Fibroblast of the aortic adventitia (primary cell): ENCODE measurements at places on chromosomes 5 and 9. TPM values are rescaled to one million over a fixed set of nuclear protein-coding genes. Genes with fewer than 3 reads are reported as not detected.

GRCh38 chr9:89602978-89603766 is 1.6 kb upstream of the GADD45G start:
- peak; percentile 72 for DNase-seq

GRCh38 chr9:105877721-105878120 is 183.4 kb downstream of the TMEM38B start:
- DNase-seq = no peak

GRCh38 chr9:121685795-121686377 is 34.5 kb downstream of the DAB2IP start:
- DNase-seq = no peak

DNA sequence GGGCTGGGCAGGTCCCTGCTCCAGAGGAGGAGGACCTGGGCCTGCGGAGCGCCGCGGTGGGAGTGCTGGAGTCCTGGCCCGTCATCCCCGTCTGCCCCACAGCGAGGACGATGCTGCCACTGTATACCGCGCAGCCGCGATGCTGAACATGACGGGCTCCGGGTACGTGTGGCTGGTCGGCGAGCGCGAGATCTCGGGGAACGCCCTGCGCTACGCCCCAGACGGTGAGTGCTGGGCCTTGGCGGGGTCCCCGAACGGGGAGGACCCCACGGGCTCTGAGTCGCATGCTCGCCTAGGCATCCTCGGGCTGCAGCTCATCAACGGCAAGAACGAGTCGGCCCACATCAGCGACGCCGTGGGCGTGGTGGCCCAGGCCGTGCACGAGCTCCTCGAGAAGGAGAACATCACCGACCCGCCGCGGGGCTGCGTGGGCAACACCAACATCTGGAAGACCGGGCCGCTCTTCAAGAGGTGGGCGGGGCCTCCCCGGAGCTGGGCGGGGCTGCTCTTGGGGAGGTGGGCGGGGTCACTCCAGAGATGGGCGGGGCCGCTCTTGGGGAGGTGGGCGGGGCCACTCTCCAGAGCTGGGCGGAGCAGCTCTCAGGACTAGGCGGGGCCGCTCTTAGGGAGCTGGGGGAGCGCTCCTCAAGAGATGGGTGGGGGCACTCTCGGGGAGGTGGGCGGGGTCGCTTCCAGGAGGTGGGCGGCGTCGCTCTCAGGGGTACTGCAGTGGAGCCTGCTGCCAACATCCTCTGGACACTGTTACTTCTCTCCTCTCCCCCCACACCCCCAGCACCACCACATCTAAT is 13.1 kb downstream of the LRRC26 start:
- peak; percentile 41 for DNase-seq

DNA sequence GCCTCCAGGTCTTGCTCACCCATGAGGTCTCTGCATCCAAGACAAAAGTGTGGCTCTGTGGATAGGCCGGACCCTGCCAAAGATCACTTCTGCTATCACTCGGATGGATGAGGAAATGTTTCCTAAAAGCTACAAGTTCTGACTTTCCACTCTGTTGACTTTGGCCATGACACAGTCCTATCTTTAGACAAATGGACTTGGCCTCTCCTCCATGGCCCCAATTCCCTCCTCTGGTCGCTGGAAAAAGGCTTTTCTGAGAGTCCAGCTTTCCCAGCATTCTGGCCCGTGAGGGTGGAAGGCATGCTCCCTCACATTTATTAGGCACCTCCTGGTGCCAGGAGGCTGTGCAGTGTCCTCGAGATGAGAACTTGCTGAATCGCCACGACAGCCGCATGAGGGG is 83.1 kb downstream of the COL27A1 start:
- DNase-seq = peak; percentile 84

- no peak for DNase-seq
These were observed 63.4 kb downstream of the TRIM32 start for GRCh38 chr9:116750510-116750909.

The STKLD1 gene
- total RNA-seq = 0.33 and 1.3 TPM in 2 replicates

DNA sequence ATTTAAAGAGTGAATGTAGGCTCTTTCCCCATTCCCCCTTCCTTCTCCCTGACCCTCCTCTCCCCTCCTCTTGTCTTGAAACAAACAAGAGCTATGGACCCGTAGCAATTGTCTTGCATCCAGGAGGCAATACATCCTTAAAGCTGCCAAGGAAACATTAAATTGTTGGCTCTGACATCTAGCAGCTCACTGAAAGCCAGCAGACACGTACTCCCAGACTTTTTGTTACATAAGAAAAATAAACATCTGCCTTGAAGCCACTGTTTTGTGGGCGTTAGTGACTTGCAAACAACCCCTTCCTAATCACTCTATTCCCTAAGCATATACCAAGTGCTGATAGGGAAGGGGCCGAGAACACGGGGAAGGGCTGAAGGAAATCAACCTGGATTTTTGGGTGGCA is 8.6 kb downstream of the SLC45A2 start:
- DNase-seq = peak; percentile 67

- DNase-seq = peak; percentile 76
These were observed 20.4 kb downstream of the ANKS6 start for GRCh38 chr9:98775831-98776441.

The SYK gene
- total RNA-seq = not detected in 2 replicates

DNA sequence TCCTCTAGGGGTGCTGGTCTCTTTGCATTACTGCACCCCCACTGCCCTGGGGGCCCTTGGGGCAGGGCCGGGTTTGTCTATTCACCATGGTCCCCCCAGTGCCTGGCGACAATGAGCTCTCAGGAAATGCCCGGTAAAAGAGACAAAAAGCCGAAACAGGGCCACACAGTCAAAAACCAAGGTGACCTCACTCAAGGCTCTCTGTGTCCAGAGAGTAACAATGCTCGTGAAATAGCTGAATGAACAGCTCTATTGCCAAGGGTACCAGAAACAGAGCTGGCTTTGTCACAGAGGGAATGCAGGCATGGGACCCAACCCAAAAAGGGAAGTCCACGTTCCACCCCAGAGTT is 16.0 kb downstream of the SH3PXD2B start:
- DNase-seq = no peak

- no peak for DNase-seq
These were observed 74.3 kb downstream of the UBE2QL1 start for GRCh38 chr5:6522923-6523322.

The SPATA31A3 gene
- not detected in 2 replicates for total RNA-seq

- no peak for DNase-seq
These were observed 1174.0 kb downstream of the MAT2B start for GRCh38 chr5:164679461-164679860.

The RELL2 gene
- 2.6 and 6.6 TPM in 2 replicates for total RNA-seq

The C5orf52 gene
- not detected in 2 replicates for total RNA-seq

- peak; percentile 16 for DNase-seq
These were observed 67.1 kb downstream of the LHX2 start for GRCh38 chr9:124078641-124079040.

- DNase-seq = no peak
These were observed 43.5 kb upstream of the CAVIN4 start for GRCh38 chr9:100534401-100534800.

GRCh38 chr9:113648586-113648985 is 185.1 kb downstream of the RGS3 start:
- DNase-seq = no peak

DNA sequence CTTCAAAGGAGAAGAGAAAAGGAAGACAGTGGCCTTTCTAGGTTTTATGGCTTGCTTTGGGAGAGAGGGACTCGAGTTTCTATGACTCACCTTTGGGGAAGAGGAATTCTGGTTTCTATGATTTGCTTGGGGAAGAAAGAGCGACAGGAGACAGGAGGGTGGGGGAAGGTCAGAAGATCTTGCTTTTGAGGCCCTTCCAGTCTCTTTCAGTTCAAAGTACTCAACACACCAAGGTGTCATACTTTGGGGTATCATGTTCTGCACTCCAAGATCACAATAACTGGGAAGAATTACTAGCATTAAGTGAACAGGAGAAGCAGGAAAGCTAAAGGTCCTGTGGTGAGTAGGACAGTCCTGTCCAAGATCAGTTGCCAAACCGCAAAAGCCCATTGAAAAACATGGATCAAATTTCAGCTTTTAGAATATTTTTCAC is 324.5 kb downstream of the ARHGEF28 start:
- no peak for DNase-seq

DNA sequence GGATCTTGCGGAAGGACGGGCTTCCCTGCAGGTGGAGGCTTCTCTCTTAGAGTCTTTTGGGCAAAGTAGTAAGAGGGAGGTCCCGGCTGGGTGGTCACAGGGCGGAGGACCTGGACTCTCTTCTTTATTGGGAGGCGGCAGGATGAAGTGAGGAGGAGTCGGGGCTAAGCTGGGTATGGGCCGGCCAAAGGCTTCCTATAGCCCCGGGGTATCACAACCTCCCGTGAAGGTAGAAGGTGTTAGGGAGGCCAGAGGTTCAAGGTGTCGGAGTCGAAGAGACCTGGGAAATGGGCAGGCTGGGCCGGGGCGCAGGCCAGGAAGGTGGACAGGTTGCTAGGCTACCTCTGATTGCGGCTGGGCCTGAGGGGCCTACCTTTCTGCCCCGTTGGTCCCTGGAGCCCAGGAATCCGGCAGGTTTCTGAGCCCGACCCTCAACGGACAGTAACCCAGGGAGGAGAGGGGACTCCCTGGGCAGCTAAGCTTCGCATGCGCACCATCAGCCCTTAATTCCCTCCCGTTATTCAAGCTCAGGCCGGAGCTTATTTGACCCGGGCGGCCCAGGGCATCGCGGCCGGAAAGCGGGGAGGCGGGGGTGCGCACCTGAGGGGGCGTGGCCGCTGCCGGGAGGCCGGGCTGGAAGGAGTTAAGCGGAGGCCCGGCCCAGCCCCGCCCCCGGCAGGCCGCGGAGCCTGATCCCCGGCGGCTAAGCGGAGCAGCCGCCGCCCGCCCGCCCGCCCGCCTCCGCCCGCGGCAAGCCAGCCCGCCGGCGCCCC is at the start of gene TESK1:
Gene TESK1 (plus strand): TSS at position 685 of the 773 bp plus-strand sequence. CDS start 358 bp downstream, outside the sequence.
- DNase-seq = peak; percentile 37

DNA sequence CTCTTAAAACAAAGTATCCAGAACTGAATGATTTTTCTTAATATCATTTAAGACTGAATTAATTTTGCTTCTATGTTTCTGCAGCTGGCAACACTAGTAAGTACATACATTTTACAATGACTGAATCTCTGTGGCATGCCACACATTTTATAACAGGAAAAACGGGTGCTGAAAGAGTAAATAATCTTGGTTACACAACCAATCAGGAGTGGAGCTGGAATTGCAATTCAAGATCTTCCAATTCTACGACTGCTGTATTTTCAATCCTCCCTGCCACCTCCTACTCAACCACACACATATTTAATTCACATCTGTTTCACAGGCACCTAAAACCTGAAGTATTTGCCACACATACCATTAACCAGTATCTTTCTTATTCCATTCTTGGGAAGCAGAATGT is 52.7 kb upstream of the NR5A1 start:
- DNase-seq = no peak

The FOXI1 gene
- not detected in 2 replicates for total RNA-seq

DNA sequence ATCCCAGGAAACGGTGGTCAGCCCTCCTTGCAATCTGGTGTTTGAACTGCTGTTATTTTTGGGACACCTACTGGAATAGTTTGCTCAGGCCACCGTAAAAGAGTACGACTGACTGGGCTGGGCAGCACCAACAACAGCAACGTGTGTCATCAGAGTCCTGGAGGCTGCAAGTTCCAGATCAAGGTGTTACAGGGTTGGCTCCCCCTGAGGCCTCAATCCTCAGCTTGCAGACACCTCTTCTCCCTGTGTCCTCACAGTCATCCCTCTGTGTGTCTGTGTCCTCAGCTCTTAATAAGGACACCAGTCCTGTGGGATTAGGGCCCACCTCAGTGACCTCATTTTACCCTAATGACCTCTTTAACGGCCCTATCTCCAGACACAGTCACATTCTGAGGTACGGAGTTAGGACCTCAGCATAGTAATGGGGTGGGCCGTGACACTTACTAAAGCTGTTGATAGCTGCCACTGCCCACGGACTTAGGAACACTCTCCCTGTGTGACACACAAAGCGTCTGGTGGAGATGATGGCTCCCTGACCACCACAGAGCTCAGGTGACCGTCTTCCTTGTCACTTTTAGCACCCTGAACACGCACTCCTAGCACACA is 16.8 kb downstream of the GLT6D1 start:
- DNase-seq = no peak

GRCh38 chr9:27924502-27924901 is 351.2 kb upstream of the C9orf72 start:
- no peak for DNase-seq

GRCh38 chr5:163463063-163463435 is 2.6 kb downstream of the HMMR start:
- DNase-seq = no peak

- no peak for DNase-seq
These were observed 243.1 kb downstream of the HTR1A start for GRCh38 chr5:63719147-63719546.

The FRMD3 gene
- total RNA-seq = 2.0 and 4.8 TPM in 2 replicates

DNA sequence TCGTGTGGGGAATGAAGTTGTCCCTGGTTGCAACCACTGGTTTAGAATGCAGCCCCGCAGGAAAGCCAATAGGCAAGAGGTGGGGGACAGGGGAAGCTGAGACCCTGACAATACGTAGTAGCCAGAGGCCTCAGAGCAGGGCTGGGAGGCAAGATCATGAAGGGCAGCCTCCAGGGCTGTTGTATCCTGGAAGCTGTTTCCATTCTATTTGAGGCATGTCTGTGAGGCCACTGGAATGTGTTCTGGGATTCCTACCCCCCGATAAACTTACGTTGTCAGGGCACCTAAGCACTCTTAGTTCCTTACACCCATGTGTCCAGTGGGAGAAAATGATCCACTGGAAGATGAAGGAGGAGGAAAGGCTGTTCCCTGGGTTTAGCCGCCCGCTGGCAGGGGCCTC is 177.3 kb downstream of the CFAP90 start:
- DNase-seq = no peak

GRCh38 chr5:178671602-178672144 is 44.8 kb upstream of the CLK4 start:
- DNase-seq = no peak

The MARCOL gene
- total RNA-seq = not detected in 2 replicates

- DNase-seq = peak; percentile 35
These were observed 65.9 kb upstream of the EFNA5 start for GRCh38 chr5:107736638-107737037.

DNA sequence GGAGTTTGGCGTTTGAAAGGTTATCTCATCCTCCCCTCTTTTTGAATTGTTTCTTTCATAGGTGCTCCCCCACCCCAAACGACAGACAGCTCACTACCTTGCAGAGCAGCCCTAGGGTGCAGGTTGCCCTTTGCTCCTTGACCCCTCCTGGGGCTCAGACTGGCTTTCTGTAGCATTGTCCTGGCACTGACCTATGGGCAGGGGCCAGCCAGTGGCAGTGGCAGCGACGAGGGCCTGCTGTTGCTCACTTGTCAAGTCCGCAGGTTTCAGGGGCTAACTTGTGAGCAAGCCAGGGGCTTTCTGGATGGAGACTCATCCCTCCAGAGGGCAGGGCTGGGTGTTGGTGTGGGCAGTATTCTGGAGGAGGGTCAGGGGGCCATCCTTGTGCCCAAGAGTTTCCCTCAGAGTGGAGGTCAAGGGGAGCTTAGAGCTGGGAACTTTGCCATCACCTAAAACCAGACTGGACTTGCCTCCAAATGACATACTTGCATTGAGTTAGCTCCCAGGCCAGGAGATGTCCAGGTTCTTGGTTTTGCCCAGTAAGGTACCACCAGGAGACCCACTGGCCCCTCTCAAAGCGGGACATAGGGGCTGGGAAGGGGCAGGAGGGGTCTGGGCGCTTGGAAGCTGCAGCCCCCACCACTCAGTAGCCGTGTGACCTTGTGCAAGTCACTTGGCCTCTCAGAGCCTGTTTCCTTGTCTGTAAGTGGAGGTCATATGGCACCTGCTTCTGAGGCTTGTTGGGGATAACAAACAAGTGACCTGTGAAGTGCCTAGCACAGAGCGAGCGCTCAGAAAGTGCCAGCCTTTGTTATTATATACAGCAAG is 53.5 kb upstream of the CDKN2AIPNL start:
- DNase-seq = no peak

- no peak for DNase-seq
These were observed 50.2 kb upstream of the SEMA4D start for GRCh38 chr9:89548071-89548638.

The EFNA5 gene
- total RNA-seq = 2.1 and 33.1 TPM in 2 replicates

The NOL8 gene
- 36.5 and 70.7 TPM in 2 replicates for total RNA-seq

- DNase-seq = no peak
These were observed 512.9 kb downstream of the HINT1 start for GRCh38 chr5:130652176-130652575.
